ENCODE measurements at places on chromosomes 5 and 9.

DNA sequence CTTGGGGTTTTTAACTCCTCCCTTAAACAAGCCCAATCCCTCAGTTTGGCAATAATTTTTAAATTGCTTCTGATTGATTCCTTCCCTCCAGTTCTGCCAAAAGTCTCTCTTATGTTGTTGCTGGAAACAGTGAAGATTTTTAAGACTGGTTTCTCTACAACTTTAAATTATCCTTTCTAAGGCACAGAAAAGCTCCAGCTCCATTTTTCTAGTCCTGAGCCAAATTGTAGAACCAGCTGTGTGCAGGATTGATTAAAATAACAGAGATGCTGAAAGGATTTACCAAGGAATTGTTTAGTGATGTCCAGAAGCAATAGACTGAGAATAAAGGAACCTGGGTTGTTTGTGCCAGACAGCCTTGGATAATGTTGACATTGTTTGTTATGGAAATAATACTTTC, 111.3 kb downstream of the NUDT12 start:
- no peak for DNase-seq

DNA sequence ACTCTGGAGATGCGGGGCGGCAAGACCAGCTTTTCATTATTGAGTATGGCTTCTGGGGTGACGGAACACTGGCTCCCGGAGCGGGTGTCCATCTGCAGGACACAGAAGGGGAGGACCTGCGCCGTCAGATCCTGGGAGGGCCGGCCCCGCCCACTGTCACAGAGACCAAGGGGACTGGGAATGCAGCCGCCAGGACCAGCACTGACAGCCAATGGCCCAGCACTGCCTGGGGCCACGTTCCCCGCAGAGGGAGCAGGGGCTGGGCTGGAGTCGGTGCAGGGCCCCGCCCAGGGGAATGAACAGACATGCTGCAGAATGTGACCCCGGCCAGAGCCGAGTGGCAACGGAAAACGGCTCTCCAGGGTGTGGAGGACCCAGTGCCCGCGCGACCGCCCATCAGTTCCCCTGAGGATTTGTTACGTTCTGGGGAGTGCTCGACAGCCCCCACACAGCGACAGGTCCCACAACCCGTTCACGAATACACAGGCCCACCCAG, at the start of gene ZDHHC11:
Gene ZDHHC11 (minus strand): TSS at position 476 of the 496 bp plus-strand sequence. CDS start 384 bp downstream, at position 92.
- no peak for DNase-seq

GRCh38 chr9:7508516-7508915, 291.1 kb downstream of the DMAC1 start:
- no peak for DNase-seq

DNA sequence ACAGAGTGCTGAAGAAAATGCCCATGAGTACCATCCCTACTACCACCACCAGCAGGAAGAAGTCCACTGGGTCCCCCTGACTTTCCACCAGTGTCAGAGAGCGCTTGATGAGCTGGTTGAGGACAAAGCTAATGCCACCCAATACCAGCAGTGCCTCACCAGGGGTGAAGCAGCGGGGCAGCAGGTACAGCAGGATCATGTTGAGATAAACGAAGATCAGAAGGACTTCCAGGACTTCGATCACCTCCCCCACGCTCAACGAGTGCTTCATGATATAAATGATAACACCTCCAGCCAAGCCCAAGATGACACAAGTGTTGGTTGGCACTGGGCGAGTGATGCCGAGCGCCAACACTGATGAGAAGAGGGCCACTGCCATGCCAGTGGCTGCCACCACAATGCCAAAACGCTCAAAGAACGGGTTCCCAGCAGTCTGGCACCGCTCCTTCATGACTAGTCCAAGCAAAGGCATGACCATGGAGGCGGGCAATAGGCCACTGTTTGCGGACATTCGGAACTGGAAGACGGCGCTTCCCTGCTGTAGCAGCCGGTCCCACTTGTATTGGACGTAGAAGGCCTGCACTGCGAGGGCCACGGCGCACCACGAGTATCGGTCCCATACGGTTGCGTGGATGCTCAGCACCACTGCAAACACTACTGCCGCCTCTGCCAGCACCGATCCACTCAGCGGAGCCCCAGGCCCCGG, 679 bp downstream of the DOLK start:
- peak; percentile 19 for DNase-seq

- DNase-seq, result peak; percentile 56
Measured at GRCh38 chr5:66864240-66864884, 268.2 kb downstream of the MAST4 start.

DNA sequence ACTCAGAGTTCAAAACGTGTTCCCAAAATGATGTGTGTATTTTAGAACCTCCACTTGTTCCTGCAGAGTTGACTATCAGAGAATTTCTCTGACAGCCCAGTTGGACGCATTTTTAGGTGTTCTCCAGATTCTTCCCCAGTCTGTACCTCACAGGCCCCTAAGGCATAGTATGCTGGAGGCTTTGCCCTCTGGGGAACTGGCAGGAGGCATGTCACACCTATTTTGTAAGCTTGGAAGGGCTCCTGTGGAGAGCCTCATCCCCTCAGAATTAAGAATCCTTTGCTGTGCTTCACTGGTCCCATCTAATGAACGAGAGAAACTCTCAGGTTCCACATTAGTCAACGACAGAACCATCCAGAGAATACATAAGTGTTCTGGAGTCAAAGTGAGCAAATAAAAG, 144.1 kb upstream of the SLC30A5 start:
- no peak for DNase-seq

GRCh38 chr5:158450751-158451171, 591.8 kb upstream of the CLINT1 start:
- DNase-seq, result peak; percentile 69

- no peak for DNase-seq
Measured at GRCh38 chr5:139402561-139403158, 1.2 kb downstream of the SPATA24 start.

GRCh38 chr5:45696206-45696836, at the start of gene HCN1:
TSS of gene HCN1 (minus strand) at chr5:45696380.
- DNase-seq, result peak; percentile 68

- no peak for DNase-seq
Measured at GRCh38 chr9:134896834-134897583, 16.4 kb downstream of the FCN2 start.

DNA sequence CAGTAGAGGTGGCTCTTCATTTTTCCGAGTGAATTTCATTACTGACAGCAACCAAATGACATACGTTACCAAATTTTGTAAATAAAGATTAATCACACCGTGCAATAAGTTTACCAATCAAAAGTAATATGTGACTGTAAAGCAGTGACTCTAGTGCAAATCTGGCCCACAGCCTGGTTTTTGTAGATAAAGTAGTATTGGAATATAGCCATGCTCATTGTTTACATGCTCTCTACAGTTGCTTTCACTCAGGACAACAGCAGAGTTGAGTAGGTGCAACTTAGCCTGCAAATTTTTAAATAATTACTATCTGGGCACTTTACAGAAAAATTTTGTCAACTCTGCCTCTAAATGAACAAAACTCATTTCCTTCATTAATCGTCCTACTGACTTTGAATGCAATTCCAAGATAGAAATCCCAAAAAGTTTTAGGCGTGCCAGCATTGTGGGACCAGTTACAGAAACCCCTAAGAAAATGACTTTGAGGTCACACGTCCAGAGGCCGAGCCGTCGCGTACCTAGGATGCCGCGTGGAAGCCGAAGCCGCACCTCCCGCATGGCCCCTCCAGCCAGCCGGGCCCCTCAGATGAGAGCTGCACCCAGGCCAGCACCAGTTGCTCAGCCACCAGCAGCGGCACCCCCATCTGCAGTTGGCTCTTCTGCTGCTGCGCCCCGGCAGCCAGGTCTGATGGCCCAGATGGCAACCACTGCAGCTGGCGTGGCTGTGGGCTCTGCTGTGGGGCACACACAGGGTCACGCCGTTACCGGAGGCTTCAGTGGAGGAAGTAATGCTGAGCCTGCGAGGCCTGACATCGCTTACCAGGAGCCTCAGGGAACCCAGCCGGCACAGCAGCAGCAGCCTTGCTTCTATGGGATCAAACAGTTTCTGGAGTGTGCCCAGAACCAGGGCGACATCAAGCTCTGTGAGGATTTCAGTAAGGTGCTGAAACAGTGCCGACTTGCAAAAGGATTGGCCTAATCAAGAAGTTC, 180.7 kb upstream of the TLE4 start:
- DNase-seq, result no peak

- peak; percentile 82 for DNase-seq
Measured at GRCh38 chr5:14816999-14817761, 54.4 kb downstream of the ANKH start.

GRCh38 chr9:371349-371748, 156.7 kb downstream of the DOCK8 start:
- no peak for DNase-seq

GRCh38 chr9:37611961-37612360, 19.6 kb upstream of the TOMM5 start:
- no peak for DNase-seq

GRCh38 chr9:124707666-124708065, 63.4 kb downstream of the NR6A1 start:
- no peak for DNase-seq

- DNase-seq, result peak; percentile 78
Measured at GRCh38 chr5:39547553-39548154, 122.9 kb upstream of the DAB2 start.

DNA sequence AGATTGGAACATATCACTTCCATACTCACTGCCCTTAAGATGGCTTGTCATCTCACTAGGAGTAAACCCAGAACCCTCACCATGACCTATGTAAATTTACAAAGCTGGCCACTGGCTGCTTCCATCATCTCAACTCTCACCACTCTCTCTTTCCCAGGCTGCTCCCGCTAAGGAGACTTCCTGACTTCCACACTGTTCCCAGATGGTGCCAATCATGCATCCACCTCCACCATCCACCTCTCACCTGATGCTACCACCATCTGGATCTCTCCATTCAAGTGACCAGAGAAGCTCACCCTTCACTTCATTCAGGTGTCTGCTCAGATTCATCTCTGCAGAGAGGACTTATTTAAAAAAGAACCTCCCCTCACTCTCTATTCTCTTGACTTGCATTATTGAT, 91.3 kb downstream of the HTR4 start:
- no peak for DNase-seq

- no peak for DNase-seq
Measured at GRCh38 chr5:132207778-132208177, 19.9 kb downstream of the P4HA2 start.
